ENCODE measurements at places on chromosomes 1 and 21.

DNA sequence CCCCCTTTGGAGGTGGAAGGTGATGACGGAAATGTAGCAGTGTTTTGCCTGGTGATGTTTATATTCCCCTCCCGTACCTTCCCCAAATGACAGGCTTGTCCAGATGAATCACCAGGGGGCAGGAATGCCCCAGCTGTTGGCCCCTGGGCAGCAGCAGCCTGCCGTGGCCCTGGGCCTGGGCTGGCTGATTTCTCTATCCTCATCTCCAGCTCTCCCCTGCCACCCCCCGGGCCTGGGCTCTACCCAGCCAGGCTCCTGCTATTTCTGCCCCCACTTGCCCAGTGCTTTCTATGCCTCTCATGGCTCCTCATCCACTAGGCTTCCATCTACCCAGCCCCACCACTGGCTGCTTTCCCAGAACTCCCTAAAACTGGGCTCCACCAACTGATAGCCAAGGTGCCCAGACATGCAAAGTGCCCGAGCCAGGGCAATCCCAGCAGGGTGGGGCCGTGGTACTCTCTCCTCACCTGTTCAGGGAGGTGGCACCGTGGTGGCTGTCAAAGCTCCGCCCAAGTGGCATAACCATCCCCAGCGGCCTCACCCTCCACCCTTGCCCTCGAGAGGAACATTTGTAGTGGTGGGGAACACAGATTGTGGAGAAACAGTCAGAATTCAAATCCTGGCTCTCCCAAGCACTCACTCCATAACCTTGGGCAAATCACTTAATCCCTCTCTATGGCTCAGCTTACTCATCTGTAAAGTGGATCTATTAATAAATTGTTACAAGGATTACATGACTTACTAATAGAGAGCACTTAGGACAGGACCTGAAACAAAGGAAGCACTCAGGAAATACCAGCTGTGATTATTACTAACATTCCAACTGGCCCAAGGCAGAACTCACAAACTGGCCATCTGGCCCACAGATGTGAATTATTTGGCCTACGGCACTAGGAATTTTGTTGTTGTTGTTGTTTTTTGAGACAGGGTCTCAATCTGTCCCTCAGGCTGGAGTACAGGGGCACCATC lies 12.8 kb upstream of the ECE1 start:
- DNase-seq, result no peak

DNA sequence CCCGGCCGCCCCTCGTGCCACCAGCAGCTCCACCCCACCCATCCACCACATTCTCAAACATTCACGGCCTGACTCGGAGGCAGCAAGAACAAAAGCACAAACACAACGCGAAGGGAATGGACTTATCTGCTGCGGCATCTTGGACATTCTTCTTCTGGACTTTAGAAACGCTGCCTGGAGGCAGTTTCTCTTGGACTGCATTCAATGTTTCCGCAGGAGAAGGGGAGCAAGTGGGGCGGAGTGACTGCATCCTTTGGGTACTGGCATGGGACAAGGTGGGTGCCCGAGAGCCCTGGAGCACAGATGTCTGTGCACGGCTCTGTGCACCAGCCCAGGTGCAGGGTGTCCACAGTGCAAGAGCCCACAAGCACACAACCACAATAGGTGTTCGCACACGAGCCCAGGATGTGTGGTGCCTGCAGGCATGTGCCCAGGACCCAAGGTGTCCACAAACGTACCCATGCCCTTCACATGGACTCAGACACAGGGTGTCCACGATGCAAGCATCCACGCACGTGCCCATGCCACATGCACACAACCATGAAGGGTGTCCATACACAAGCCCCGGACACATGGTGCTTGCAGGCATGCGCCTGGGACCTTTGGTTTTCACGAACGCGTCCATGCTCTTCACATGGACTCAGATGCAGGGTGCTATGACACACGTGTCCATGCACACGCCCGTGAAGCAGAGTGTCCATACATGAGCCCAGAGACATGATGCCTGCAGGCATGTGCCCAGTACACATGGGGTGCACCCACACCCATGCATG lies 53.6 kb downstream of the WNT9A start:
- no peak for DNase-seq

DNA sequence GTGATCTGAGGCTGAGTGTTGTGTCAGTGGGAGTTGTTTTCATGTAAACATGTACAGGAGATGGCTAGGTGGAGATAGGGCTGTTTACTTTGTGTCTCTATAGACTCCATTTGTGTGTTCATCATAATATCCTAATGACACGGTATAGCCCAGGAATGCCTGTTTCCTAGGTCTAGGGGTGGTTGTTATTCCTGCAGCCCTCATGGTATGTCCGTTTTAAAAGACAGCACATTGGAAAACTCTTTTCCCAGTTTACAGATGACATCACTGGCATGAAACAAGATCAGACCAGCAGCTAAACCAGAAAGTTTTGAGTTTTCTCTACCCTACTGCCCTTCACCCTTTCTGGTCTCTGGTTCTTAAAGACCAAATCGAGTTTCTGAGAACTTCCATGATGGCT lies 227.3 kb upstream of the TMEM51 start:
- no peak for DNase-seq

GRCh38 chr1:47791879-47792608 lies 205.1 kb downstream of the TRABD2B start:
- DNase-seq, result no peak

GRCh38 chr1:61012341-61012761 lies 70.0 kb upstream of the NFIA start:
- no peak for DNase-seq

DNA sequence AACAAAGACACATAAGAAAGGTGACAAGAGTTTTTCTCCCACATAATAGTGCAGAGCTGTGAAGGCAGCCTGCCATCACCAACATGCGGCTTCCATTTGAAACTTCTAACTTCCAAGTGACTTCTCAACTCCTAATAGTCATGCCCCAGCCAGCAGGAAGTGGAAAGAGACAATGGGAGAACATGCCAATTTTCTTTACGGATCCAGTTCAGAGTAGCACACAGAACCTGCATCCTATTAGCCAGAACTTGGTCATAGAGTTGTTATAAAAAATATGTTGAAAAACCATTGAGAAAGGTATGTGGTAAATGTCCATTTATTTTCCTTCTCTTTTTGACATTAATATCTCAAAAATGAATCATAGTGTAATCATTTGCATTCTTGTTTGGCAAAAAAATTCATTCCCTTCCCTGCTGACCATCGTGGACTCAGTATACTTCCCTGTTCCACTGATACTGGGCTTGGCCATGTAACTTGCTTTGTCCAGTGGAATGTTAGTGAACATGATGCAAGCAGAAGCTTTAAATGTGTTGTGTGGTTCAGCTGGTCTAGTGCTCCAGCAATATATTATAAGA lies 197.4 kb downstream of the SEC16B start:
- DNase-seq, result no peak

GRCh38 chr1:2921970-2922686 lies 99.1 kb upstream of the ACTRT2 start:
- no peak for DNase-seq

DNA sequence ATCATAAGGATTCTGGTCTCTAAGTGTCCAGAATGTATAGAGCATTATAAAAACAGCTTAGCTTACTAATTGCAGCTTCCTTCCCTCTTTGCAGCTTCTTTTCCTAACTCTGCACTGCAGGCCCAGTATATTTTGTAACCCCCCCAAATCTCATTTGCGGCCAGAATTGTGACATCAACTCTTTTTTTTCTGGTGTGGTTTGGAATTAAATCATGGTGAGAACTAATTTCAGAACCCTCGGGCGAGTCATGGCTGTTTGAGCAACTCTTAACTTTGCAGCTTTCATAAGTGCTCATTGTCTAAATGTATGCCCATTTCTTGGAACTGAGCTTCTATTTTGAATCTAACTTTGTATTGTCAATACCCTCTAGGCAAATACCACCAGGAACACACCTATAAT lies 187.4 kb downstream of the CYYR1 start:
- DNase-seq, result no peak

DNA sequence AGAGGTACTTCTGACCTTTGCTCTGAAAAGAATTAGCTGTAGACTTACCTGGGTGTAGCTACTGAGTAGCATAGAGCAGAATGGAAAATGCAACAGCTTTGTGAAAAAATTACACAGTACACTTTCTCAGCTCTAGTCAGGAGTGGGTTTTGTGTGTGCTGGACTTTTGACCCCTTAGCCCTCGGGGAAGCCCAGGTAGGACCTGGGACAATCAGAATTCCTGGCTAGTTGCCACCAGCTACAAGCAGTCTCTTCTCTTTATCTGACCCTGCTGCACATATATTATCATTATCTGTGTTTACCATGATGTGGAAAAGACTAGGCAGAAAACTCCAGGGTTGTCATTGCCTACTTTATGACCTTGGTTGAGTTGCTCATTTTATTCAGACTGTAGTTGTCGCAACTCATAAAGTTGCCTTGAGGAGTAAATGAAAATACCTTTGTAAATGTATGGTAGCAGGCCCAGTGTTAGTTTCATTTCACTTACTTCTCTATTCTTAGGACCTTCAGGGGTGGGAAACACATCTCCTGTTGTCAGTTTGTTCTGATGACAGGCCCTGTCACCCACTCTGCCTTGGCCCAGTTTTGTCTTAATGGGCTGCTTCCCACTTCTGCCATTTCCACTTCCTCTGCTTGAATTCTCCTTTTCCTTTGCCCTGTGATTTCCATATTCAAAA lies 5.4 kb downstream of the NEK7 start:
- DNase-seq, result no peak

Data from C1 segment of cervical spinal cord (tissue), 14 donors.